ENCODE measurements at places on chromosomes 2 and 18.
A peak's percentile ranks its signal among the peaks of the same experiment; 100 is the strongest.

DNA sequence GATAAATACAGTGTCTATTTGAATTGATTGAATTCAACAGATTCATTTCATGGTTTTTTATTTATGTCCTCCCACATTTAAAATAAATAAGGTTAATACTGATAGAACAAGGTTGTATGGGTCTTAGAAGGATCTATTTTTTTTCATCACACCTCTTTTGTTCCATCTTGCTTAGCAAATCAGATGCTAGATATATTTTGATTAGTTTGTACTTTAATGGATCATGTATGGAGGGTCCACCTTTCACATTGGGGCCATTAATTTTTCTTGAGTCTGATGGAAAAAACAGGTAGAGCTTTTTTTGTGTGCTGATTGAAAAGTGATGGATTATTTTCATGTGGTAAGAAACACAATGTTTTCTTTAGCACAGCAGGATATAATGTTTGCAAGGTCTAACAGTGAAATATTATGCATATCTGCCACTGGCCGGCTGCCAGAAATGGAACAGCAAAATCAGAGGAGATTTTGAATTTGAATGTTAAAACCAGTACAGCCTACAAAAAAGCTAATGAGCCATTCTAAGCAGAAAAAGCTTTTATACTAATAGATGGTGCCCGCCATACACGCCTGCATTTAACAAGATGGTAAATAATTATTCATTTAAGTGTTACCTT is 188.1 kb upstream of the ETAA1 start:
- DNase-seq, result no peak

DNA sequence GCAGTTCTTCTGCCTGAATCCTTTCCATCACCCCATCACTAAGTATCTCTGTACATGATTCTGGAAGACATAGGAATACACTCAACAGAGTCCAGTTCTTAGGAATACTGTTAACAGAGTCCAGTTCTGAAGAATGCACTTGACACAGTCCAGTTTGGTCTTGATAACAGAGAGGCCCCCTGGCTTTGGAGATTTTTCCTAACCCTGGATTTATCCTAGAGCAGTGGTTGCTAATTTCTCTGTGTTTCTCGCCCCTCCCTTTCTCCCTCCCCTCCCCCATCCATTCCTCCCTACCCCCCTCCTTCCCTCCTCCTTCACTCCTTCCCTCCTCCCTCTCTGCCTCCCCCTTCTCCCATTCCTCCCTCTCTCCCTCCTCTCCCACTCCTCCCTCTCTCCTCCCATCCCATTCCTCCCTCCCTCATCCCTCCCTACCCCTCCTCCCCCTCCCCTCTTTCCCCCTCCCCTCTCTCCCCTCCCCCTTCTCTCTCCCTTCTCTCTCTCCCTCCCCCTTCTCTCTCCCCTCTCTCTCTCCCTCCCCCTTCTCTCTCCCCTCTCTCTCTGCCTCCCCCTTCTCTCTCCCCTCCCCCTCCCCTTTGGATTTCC is 105.4 kb downstream of the RTN4 start:
- DNase-seq, result no peak

DNA sequence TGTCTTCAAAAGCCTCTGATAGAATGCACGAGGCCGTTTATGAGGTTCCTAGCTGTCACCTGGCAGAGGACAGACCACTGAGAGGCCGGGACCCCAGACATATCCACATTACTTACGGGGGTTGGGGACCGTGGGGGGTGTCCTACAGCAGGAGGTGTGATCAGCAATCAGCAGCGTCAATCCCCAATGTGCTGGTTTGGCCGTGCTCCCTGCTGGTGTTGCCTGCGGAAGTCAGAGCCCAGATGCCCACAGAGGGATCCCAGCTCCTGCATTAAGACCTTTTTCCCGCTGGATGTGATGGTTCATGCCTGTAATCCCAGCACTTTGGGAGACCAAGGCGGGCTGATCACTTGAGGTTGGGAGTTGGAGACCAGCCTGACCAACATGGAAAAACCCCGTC is 20.8 kb upstream of the SP5 start:
- DNase-seq, result no peak

DNA sequence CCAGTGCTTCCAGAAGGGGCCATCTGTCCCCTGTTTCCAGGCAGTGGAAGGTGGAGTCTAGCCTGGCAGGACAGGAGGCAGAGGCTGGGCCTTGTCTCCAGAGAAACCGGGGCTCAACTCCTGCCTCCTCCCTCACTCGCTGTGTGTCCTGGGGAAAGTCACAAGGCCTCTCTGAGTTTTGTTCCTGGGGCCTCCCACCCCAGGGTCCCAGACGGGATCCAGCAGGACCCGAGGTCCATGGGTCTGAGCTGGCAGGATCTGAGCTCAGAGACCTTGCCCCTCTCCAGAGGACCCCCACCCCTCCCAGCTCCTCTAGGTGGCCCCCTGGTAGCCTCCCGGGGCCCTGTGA is 72.2 kb upstream of the TAF1B start:
- no peak for DNase-seq

DNA sequence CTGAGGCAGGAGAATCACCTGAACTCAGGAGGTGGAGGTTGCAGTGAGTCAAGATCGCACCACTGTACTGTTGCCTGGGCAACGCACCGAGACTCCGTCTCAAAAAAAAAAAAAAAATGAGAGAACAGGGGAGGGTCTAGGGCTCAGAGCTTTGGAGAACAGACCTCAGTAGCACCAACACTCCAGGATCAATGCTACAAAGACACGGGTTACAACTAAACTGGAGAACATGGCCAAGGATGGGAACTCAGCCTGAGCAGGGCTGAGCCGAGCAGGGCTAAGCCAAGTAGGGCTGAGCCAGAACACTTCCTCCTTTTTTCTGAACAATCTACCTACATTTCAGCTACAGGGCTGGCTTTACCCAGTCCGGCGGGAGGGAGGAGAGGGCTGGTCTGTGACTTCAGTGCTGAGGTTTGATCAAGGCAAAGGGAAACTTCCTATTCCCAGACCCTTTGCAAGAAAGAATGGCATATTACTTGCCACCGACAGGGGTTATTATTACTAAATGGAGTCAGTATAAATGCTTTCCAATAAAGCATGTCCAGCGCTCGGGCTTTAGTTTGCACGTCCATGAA is 2.9 kb upstream of the CASP8 start:
- DNase-seq, result peak; percentile 71

GRCh38 chr2:51534166-51534565 is 502.2 kb upstream of the NRXN1 start:
- no peak for DNase-seq

GRCh38 chr2:136638193-136638592 is 127.2 kb upstream of the THSD7B start:
- no peak for DNase-seq

Data from inflammatory macrophage treated with lipopolysaccharide for 4 hours (primary cell).